ENCODE measurements at places on chromosomes 1 and 21.
A peak's percentile ranks its signal among the peaks of the same experiment; 100 is the strongest.

- no peak for DNase-seq
Measured at GRCh38 chr21:27647401-27647800, 680.5 kb upstream of the ADAMTS5 start.

- peak; percentile 49 for DNase-seq
Measured at GRCh38 chr1:87024936-87025540, 110.6 kb downstream of the HS2ST1 start.

- DNase-seq = no peak
Measured at GRCh38 chr1:36119456-36119855, 5.6 kb downstream of the COL8A2 start.

DNA sequence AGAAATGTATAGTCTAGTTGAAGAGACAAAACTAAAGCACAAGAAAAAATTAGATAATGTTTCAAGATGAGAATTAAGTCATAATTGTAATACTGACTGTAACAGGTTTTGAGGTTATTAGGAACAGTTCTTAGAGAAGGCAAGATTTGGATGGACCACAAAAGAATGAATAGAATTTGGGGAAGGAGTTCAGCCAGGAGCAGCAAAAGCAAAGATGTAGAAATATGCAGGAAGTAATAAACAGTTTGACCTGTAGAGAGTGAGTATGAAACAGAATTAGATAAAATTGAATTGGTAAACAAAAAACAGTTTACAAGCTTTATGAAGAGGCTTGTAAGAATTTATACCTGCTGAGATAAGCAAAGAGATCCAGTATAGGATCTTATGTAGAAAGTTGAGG lies 16.3 kb downstream of the VPS45 start:
- DNase-seq = no peak

DNA sequence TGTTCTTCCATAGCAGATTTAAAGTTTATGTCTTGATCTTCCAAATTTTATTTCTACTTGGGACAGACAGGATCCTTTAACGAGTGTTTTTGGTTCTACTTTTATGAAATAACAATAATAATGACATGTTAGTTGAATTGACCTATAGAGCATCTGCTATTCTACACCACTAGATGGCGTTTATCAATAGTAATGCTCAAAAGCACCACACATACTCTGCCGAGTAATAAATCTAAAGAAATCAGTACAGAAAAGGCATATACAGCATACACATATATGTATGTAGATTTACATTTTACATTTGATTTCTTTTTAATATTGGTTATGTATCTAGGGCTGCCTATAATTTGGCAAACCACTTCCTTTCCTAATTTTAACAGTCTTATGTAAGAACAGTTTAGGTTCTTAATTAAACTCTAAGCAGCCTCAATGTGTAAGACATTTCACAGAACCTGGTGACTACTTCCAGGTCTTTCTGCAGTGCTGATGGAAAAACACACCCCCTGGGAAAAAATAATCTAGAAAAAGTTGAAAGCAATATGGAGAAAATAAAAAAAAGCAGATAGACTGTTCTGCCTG lies 5.9 kb upstream of the SIPA1L2 start:
- DNase-seq = peak; percentile 63

- peak; percentile 92 for DNase-seq
Measured at GRCh38 chr1:161440312-161440894, 64.9 kb upstream of the FCGR2A start.

GRCh38 chr1:164830628-164831027 lies 271.6 kb downstream of the PBX1 start:
- DNase-seq = no peak

DNA sequence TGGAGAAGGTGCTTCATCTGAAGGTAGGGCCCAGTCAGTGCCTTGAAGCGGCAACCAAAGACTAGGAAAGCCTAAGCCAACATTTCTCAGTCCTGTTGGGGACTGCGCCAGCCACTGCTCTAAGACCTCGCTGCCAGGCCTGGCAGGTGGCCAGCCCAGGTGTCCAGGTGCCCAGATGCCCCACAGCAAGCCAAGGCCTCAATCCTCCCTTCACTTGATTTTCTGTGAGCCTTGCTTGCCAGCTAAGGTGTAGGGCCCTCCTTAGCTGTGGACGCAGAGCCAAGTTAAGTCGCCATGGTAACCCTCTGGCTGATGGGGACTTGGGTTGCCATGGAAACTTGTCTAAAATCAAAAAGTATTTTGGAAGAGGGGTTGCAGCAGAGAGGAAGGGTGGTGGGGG lies 135.0 kb downstream of the NAV1 start:
- no peak for DNase-seq
